ENCODE measurements at places on chromosomes 3 and 15.

DNA sequence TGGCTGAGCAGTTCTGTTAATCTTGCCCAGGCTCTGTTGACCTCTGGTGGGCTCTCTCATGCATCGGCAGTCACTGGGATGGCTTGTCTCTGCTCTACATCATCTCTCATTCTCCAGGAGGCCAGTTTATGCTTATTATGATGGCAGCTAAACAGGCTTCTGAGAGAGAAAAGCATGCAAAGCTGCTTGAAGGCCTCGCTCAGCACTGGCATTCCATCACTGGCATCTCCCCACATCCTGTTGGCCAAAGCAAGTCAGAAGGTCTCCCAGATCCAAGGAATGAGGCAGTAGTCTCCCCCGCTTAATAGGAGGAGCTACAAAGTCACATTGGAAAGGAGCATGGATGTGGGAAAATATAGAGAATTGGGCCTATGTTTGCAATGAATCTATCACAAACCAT lies 212.6 kb downstream of the ZNF621 start:
- DNase-seq, result no peak

DNA sequence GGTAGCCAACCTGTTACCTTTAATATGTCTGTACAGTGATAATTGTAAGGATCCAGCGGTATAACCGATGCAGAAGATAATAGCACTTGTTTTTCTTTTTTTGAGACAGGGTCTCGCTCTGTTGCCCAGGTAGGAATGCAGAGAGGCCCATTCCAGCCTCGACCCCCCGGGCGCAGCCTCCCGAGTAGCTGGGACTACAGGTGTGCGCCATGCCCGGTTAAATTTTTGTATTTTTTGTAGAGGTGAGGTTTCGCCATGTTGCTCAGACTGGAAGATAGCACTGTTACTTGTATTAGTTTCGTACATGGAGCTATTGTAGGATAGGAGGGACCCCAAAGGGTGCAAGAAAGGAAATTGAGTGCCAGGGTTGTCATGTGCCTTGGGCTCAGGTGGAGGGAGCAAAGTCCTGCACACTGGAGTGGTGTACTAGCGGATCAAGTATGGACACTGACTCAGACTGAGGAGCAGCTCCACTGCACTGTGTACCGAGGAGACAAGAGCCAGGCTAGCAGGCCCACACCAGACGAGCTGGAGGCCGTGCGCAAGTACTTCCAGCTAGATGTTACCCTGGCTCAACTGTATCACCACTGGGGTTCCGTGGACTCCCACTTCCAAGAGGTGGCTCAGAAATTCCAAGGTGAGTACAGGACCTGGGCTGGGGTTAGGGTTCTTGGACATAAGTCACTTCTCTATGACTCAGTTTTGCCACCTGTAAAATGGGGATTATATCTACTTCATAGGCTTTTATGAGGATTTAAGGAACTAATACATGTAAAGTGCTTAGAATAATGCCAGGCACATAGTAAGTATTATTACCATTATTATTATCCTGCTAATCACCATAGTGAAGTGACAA lies 1.0 kb downstream of the OGG1 start:
- no peak for DNase-seq

- no peak for DNase-seq
These were observed 49.1 kb downstream of the NR1I2 start for GRCh38 chr3:119831022-119831421.

DNA sequence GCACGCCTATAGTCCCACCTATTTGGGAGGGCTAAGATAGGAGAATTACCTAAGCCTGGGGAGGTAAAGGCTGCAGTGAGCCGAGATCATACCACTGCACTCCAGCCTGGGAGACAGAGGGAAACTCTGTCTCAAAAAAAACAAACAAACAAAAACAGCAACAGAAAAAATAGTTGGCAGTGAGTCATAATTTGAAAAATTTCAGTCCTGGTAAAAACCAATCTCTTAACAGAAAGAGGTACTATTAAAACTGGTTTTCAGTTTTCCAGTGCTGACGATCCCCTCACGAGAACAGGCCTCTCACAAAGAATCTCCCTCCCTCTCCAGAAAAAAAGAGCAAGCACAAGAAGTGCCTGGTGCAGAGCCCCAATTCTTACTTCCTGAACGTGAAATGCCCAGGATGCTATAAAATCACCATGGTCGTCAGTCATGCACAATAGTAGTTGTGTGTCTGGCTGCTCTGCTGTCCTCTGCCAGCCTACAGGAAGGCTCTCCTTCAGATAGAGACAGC lies 22.8 kb upstream of the MAP4 start:
- no peak for DNase-seq

DNA sequence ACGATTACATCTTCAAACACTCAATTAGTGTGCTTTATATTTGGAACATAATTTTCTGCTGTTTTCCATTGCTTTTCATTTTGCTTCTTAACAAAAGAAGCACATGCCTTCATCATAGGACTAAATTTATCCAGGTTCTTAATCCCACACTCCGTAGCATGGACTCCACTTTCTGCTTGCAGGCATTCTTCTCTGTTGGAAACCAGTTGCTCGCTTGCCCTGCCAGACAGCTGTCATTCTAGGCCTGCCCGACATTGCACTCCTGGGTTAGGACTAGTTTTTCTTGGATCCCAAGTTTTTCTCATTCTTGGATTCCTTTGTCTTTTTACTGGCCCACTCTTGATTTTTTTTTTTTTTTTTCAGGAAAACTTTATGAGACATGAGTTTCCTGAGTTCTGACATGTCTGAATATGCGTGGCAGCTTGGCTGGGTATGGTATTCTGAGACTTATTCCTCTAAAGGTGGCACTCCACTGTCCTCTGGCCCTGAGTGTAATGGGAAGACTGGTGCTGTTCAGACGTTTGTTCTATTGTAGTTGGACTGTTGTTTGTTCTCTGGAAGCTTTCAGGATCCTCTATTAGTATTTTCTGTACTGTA lies 6.3 kb upstream of the ATP1B3 start:
- DNase-seq, result no peak

DNA sequence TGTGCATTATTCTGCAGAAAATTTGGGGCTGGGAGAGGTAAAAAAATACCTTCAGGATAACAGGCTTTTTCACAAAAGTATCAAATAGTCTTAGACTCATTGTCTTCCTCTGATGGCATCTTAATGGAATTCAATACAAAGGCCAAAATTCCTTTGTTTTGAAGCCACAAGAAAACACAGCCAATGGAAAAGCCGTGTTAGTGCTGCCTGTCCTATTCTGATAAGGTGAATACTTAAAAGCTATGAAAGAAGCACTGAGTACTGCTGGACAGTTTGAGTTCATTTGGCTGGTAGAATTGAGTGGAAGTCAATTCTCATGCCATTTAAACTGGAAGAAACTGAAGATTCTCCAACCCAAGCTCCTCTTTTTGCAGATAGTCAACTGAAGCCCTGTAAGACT lies 395.3 kb upstream of the TPRG1 start:
- DNase-seq, result no peak

- DNase-seq, result peak; percentile 14
These were observed 181.8 kb downstream of the PDCD6IP start for GRCh38 chr3:33980252-33980651.

DNA sequence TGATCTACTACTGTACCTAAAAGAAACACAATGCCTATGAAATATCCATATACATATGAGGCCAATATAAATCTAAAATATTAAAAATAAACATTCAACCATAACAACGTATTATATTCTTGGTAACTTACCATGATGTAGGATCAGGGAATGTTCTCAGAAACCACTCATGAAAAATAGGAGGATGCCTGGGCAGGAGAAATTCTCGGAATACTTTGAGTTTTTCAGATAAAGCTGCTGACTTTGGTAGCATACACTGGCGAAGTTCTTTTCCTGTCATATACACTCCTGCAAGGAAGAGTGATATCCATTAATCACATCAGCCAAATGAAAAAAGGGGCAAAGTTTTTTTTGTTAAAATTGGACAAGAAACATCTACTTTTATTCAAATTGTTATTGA lies 11.3 kb upstream of the XRN1 start:
- DNase-seq, result no peak

GRCh38 chr3:157755233-157755632 lies 252.0 kb upstream of the VEPH1 start:
- DNase-seq, result no peak

DNA sequence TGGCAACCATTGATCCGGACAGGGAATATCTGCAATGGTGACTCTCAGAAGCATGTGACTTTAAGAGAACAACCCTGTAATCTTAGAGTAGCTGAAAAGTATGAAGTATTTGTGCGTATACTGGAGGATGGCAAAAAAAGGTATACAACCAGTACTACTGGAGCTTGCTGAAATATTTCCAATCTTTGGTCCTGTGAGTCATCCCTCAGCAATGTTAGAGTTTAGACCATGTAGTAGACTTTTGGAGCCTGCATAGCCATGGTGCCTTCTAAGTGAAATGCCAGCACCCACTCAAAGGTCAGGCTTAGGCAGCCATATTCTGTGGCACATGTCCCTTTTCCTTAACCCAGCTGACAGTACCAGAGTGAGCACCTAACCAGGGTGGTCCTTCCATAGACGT lies 429.4 kb downstream of the NTRK3 start:
- DNase-seq, result no peak

- no peak for DNase-seq
These were observed 232.0 kb downstream of the KCNMB2 start for GRCh38 chr3:178768072-178768864.

GRCh38 chr3:100448079-100448478 lies 44.3 kb upstream of the TMEM45A start:
- DNase-seq, result no peak

- no peak for DNase-seq
These were observed 67.1 kb downstream of the AAGAB start for GRCh38 chr15:67187351-67187854.

DNA sequence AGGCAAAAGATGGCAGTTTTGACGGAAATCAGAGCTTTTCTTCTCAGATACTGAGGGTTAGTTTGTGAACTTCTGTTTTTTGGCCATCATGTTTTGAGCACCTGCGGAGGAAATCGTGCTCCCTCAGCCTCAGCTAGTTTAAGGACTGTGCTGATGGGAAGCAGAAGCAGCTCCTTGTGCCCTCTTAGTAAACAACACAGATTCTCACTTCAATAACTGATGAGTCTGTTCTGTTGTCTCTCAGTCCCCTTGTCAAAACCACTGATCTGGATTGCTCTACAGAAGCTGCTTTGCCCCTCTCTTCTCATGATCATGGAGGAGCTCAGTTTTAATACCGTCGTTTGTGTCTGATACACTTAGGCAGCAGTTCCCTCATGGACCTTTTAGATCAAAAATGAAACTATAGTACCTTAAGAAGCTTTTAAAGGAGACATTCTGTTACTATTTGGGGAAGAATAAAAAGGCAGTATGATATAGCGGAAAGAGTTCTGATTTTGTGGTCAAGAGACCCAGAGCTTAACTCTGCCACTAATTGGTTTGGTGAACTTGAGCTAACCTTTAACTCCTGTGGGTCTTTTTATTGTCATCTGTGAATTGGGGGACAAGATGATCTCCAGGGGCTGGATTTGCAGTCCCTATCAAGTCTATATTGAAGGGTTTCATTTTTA lies 152.6 kb downstream of the BBX start:
- DNase-seq, result no peak

GRCh38 chr15:100572362-100572983 lies 29.5 kb downstream of the LINS1 start:
- DNase-seq, result peak; percentile 55

- no peak for DNase-seq
These were observed 36.5 kb downstream of the ITGB5 start for GRCh38 chr3:124850633-124851032.

DNA sequence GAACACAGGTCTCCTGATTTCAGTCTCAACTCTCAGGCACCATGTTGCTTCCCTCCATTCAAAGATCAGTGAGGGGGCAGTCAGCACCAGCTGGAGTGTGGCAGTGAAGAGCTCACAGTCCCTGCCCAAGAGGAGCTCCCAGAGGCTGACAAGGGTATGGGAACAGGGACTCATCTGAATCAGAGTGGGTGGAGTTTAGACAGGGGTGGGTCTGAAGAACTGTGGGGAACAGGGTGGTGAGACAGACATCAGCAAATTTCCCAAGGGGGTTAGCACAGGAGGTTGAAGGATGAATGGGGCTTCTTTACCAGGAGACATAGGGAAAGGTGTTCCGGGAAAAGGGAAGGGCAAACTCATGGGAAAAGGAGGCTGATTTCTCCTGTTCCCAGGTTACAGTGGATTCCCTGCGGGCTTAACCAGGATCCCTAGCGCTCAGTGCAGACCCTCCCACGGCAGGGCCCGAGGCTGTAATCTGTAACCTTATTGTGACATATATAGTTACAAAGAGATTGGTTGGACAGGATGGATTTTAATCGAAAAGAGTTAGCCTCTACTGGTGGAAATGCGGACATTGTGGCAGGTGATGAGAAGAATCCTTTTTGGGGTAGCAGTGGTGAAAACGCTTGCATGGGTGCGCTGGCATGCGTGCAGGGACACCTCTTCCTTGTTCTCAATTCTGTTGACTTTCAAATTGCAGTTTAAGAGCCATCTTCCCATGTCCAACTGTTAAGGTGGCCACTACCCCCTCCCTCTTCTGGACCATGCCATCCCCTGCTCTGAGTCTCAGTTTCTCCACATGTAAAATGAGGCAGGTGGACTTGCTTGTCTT lies 160.3 kb downstream of the SMAD6 start:
- no peak for DNase-seq

DNA sequence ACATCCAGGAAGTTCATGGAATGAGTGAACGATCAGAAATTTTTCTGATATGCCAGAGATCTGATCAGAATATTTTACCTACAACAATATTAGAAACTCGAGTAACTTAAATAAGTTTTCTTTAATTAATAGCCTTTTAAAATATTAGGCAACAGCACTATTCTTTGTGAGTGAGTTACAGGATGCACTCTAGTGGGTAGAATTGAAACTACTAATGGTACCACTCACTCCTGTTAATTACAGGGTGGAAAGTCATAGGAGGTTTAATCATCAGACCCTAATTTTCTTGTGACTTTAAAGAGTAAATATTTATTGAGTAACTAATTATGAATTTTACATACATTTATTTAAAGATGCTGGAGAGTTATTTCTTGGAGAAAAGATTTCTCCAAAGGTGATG lies 217.3 kb downstream of the CACNA2D3 start:
- DNase-seq, result no peak

GRCh38 chr3:18656866-18657265 lies 231.7 kb upstream of the SATB1 start:
- no peak for DNase-seq

DNA sequence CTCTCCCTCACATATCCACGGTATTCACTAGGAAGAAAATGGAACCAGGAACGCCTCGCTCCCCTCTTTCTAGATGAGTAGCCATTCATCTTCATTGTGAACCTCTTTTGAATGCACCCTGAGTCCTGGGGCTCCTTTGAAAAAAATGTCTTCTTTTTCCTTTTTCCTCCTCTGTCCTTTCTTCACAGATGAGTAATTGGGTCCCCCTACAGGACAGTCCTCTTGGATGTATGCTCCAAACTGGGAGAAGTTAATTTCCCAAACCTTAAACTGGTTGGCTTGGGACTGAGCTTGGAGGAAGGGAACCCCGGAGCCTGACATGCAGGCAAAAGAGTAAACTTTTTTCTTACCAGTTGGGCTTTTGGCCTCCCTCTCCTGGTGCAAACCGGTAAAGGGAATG lies 108.8 kb downstream of the DPH6 start:
- no peak for DNase-seq

GRCh38 chr15:95603802-95604201 lies 726.7 kb upstream of the NR2F2 start:
- no peak for DNase-seq
